ENCODE measurements at places on chromosomes 16 and 17.

GRCh38 chr16:81565321-81566028, 120.9 kb downstream of the CMIP start:
- no peak for DNase-seq

DNA sequence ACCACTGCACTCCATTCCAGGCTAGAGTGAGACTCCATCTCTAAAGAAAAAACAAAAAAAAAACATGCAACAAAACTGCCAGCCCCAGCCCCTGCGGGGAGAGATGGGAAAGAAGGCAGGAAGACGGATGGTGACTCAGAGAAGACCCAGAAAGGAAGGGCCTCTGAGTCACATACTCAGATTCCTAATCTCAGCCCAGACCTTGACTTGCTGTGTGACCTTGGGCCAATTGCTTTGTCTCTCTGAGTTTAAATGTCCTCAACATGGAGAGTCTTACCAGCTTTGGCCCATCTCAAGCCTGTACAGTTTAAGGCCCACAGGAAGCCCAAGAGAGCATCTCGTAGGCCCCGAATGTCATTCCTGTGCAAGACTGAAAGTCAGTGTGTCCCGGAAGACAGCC, 86.5 kb upstream of the LHX1 start:
- DNase-seq = peak; percentile 58

DNA sequence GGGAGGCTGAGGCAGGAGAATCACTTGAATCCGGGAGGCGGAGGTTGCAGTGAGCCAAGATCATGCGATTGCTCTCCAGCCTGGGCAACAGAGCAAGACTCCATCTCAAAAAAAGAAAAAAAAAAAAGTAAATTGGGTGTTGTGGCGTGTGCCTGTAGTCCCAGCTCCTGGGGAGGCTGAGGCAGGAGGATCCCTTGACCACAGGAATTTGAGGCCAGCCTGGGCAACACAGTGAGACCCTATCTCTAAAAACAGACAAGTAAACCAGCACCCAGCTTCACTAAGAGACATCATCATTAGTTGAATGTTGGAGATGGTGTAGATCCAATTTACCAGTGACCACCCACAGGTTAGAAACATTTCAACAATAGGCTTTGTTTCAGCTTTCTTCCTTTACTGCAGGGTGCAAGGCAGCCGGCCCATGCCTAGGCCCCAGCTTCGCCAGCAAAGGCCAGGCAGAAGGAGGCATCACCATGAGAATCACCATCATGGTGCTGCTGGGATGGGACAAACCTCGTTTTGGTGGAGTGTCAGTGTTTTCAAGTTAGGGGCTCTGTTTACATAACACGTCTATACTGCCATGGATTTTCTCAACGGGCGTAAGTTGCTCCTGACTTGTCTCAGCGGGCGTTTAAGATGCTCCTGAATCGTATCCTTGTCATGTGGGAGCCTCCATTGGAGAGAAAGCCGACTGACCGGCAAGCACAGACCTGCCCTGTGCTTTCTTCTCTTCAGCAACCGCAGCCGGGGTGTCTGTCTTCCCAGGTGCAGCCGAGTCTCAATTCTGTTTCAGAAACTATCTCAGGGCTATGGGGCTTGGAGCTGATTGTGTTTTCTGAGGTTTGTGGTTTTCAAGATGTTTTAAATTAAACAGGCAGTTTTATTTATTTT, 7.3 kb downstream of the TCF25 start:
- no peak for DNase-seq

DNA sequence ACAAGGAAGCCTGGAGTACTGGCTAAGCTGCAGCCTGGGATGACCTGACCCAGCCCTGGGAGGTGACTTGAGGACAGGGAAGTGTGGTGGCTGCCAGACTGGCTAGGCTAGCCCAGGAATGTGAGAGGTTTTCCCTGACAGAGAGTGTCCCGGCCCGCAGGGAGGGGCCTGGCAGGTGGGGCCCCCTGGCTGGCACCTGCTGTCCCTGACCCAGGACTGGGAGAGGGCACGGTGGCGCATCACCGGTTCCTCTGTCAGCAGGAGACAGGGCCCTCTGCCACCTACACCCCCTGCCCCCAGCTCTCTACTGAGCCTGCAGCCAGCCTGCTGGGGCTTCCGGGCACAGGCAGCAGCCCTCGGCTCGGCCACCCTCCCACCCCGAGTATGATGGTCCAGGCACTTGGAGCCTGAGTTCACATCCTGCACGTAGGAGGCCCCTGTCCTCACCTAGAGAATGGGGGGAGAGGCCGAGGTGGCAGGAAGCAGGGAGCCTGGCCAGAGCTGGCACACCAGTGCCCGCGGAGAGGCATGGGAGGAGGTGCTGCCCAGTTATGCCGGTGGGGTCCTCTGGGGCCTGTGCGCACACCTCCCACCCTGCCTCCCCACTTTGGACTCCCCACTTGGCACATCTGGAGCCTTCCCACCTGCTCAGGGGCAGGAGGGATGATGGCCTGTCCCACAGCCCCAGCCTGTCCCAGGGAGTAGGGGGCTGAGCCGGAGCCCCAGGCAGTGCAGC, 528 bp downstream of the PRSS27 start:
- DNase-seq = no peak

Data from AG20443 (cell line).